ENCODE measurements at places on chromosomes 5 and 9.

- DNase-seq, result no peak
Measured at GRCh38 chr9:126952205-126952977, 37.8 kb downstream of the RALGPS1 start.

- DNase-seq, result no peak
Measured at GRCh38 chr9:93654351-93654961, 78.1 kb downstream of the PHF2 start.

- DNase-seq, result no peak
Measured at GRCh38 chr9:33229359-33230114, 10.4 kb upstream of the SPINK4 start.

DNA sequence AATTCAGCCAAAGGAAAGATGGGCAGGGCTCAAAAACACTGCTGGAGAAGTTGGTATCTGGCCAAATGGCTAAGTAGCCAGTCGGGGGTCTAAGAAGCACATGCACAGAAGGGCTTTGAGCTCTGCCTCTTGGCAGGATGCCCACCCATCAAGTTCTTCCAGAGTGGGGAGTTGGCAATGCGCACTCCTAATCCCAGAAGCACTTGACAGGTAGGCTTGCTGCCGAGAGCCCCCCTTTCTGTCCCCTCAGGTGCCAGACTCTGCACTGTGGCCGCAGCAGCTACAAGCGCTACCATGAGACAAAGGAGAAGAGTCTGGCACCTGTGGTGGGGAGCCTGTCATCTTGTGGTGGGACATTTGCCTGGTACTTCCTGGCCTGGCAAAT is 252.9 kb upstream of the SLC24A2 start:
- no peak for DNase-seq

DNA sequence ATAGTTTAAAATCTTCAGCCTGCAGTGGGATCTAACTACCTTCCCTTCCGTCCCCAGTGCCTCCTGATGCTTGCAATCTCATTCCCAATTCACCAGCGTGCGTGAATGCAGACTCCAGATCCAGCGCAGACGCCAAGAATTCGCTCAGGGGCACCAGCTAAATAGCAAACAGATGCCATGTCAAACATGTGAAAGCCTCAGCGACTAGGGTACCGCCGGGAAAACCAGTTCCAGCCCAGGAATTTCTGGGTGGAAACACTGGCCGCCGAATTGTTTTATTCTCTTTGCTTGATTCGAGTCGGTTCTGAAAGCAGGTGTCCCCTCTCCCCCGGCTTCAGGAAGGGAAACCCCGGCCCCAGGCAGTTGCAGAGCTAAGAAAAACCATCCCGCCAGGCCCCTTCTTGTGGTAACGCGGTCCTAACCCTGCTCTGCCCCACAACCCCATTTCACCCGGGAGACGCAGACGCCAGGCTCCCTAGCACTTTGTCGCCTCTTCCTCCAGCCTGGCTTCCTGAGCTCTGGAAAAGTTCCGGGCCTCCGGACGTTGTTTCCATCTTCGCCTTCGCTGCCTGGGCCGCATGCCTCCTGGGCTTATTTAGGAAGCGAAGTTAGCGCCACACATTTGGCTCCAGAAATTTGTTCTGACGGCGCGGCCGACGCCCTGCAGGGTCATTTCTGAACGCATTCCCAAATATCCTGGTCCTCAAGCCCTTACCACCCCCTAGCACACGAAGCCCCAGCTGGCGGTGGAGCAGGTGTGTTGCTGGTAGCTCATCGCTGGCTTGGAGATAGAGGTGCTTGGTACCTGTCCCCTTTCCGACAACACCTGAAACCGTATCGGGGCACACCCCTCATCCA is 665 bp upstream of the LVRN start:
- no peak for DNase-seq

- no peak for DNase-seq
Measured at GRCh38 chr9:20838218-20838617, 154.2 kb downstream of the FOCAD start.

GRCh38 chr5:1445313-1445688 is at the start of gene SLC6A3:
SLC6A3 (minus strand) TSS chr5:1445440; CDS start chr5:1443197, 2,243 bp downstream.
- no peak for DNase-seq

- no peak for DNase-seq
Measured at GRCh38 chr9:13719446-13719845, 440.0 kb upstream of the MPDZ start.

GRCh38 chr5:42387563-42387962 is 35.7 kb upstream of the GHR start:
- DNase-seq, result no peak

DNA sequence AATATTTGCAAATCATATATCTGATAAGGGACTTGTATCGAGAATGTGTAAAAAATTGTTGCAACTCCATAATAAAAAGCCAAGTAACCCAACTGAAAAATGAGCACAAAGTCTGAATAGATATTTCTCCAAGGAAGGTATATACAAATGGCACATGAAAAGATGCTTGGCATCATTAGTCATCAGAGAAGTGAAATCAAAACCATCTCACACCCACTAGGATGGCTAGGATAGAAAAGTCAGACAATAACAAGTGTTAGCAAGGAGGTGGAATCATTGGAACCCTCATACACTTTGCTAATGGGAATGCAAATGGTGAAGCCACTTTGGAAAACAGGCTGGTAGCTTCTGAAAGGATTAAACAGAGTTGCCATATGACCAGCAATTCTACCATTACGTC is 182.7 kb downstream of the ERCC6L2 start:
- no peak for DNase-seq

- DNase-seq, result no peak
Measured at GRCh38 chr9:9214066-9214465, 1398.7 kb downstream of the PTPRD start.

DNA sequence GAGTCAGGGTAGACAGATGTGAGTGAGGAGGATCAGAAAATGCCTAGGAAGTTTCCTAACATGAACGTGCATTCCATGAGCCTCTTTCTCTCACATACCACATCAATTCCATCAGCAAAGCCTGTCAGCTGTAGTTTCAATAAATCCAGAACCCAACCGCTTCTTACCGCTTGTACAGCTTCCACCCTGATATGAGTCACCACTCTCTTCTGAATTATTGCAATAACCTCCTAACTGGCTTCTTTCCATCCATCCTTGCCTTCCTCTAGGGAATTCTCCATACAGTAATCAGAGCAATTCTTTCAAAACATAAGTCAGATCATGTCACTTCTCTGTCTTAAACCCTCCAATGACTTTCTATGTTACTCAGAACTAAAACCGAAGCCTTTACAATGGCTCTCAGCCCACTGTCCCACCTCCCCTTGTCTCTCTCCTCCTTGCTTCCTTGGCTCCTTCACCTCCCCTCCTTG is 8.1 kb upstream of the RAD23B start:
- no peak for DNase-seq

GRCh38 chr5:6069496-6070185 is 308.7 kb downstream of the MED10 start:
- no peak for DNase-seq

- DNase-seq, result no peak
Measured at GRCh38 chr9:112069318-112070169, 105.6 kb downstream of the SUSD1 start.

- no peak for DNase-seq
Measured at GRCh38 chr9:19946441-19947109, 157.7 kb upstream of the SLC24A2 start.

DNA sequence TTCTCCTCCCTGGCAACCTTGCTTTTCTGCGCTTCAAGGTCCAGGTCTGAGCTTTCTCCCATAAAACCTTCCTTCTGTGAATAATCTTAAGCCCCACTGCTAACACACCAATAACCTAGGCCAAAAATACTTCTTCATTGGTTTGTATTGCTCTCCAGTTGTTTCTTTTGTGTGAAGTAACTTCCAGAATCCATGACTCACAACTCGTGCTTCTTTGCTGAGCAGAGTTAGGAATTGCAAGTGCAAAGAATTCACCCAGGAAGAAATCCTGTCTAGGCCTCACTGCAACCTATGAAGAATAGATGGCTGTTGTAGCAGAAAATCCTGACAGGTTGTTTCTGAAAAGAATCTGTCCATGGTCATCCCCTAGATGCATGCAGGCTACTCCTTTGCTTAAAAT is 295.7 kb downstream of the MED10 start:
- DNase-seq, result no peak

- no peak for DNase-seq
Measured at GRCh38 chr5:124738681-124739633, 7.5 kb downstream of the ZNF608 start.

- no peak for DNase-seq
Measured at GRCh38 chr5:151811593-151812321, 40.0 kb downstream of the G3BP1 start.

GRCh38 chr9:5841771-5842573 is 9.1 kb upstream of the ERMP1 start:
- no peak for DNase-seq

DNA sequence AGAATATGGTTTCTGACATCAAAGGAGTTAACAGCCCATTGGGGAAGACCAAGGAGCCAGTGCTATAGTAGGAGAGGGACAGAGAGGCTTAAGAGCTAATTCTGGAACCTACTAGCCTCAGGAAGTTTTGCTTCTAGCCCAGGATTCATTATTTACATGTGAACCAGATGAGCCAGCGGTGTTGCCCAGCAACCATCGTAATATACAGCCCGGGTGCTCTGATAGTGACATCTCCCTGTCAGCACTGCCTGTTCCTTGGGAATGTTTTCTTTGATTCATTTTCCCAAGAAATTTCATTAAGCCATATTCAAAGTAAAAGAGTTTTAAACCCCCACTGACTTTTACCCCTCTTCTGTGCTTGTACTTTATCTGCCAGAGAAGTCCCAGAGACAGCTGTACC is 217.4 kb upstream of the ADAMTSL1 start:
- no peak for DNase-seq

- no peak for DNase-seq
Measured at GRCh38 chr5:56460195-56460546, 227.0 kb upstream of the ANKRD55 start.

DNA sequence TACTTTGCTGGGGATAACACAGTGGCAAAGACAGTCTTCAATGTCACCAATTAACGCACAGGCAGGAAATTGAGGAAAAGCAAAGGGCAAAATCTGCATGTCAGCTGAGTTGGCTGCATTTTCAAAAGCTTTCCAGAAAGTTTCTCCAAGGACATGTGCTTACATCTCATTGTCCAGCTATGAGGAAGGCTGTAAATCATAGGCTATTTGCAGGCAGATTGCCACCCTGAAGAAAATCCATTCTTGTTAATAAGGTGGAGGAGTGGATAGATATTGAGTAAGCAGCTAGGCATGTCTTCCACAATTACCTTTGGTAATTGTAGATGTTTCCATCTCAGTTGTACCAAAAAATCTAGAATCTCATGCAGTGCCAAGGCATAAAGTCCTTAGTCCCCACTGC is 278.0 kb upstream of the NUDT12 start:
- no peak for DNase-seq

DNA sequence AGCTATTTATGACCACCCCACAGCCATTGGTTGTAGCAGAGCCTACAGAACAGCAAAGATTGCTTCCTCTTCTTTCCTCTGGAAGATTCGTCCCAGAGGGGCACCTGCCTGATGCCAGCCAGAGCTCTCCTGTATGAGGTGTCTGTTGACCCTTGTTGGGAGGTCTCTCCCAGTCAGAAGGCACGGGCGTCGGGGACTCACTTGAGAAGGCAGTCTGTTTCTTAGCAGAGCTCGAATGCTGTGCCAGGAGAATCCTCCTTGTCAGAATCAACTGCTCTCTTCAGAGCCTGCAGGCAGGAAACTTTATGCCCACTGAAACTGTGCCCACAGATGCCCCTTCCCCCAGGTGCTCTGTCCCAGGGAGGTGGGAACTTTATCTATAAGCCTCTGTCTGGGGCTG is 479.5 kb upstream of the IZUMO3 start:
- DNase-seq, result no peak

GRCh38 chr9:79562749-79563386 is 8.9 kb upstream of the TLE4 start:
- no peak for DNase-seq

DNA sequence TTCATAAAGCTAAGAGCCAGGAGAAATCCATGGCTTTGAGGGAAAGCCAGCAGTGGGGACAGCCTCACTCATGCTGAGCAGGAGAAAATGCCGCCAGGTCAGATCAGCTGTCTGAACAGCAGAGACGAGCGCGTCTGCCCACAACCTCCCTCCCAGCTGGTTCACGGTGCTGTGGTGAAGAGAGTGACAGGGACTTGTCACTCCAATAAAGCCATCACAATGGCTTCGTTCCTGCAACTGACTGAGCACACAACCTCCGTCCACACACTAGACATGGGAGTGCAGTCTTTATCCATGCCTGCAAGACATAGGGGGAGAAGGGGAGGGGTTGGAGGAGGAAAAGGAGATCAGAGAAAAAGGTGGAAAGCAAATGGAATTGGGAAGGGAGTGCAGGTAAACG is 206.9 kb downstream of the GABBR2 start:
- no peak for DNase-seq

- DNase-seq, result no peak
Measured at GRCh38 chr5:81782811-81783210, 31.9 kb upstream of the SSBP2 start.

- no peak for DNase-seq
Measured at GRCh38 chr9:121283080-121283398, 15.1 kb downstream of the GSN start.

- no peak for DNase-seq
Measured at GRCh38 chr9:122065923-122066629, 27.0 kb downstream of the TTLL11 start.

GRCh38 chr9:29793970-29794369 is 2220.7 kb upstream of the C9orf72 start:
- no peak for DNase-seq

DNA sequence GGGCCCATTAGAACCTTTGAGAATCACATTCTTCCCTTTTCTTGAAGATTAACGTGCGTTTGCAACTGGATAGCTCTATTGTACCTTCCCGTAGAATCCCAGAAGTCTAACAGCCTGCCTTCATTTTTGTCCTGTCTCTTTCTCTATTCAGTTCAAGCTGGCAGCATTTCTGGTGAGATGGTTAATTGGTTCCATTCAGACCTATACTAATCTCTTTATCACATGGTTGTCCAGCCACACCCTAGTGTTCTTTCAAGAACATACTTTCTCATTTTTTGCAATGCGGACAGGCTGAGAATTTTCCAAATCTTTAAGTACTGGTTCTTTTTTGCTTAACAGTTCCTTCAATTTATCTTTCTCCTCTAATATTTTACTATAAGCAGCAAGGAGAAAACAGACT is 26.0 kb downstream of the NUTM2F start:
- no peak for DNase-seq
